Esophagus squamous epithelium (tissue), 5 donors: ENCODE measurements at places on chromosomes 5 and 9.

DNA sequence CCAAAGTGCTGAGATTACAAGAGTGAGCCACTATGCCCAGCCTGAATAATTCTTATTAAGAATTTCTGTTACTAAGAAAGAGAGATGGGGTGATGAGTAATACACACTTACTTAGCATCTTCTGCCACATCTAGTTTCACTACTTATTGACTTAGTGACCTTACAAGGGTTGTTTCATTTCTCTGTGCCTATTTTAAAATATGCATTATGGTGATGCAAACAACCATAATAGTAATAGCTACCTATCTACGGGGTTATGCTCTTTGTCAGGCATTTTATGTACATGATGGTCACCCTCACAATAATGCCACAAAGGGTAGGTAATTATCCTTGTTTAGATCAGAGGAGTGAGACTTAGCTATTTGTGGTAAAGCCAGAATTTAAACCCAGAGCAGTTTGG, 499.0 kb upstream of the SGCD start:
- DNase-seq = no peak

- no peak for DNase-seq
These were observed 10.9 kb upstream of the TMEM161B start for GRCh38 chr5:88279584-88279983.

DNA sequence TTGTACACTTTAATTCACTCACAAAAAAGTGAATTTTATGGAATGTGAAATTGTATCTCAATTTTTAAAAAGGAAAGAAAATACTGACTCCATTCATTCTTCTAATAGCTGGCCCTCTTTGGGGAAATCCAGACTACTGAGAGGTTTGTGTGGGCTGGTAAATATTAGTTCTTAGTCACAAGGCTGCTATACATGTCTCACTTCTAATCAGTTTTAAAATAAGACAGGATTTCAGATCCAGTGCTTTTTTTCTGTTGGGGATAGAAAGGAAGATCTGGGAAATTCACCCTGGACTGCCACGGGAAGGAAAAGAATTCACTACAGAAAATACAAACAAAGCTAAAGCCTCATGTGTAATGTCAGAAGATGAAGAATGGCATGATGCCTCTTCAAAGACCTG, 32.7 kb upstream of the ADAMTSL1 start:
- DNase-seq = no peak

- DNase-seq = no peak
These were observed 332.1 kb downstream of the PIK3R1 start for GRCh38 chr5:68547622-68548021.

DNA sequence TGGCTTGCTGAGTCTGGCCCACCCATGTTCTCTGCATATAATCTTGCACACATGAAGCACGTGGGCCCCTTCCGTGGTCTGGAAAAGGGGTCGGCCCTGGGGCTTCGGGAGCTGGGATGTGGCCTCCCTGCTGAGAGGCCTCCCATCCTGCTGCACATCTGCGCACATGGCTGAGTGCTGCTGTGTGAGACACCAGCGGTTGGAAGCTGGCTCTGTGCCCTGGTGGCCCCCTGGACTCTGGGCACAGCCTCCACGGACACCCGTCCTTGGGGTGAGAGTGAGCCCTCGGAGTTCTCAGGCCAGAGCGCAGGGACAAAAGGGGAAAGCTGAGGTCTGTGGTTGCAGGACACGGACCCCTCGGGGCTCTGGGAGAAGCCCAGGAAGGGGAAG, 115.8 kb downstream of the RXRA start:
- no peak for DNase-seq

GRCh38 chr5:67014957-67015400, 181.6 kb downstream of the CD180 start:
- DNase-seq = no peak

DNA sequence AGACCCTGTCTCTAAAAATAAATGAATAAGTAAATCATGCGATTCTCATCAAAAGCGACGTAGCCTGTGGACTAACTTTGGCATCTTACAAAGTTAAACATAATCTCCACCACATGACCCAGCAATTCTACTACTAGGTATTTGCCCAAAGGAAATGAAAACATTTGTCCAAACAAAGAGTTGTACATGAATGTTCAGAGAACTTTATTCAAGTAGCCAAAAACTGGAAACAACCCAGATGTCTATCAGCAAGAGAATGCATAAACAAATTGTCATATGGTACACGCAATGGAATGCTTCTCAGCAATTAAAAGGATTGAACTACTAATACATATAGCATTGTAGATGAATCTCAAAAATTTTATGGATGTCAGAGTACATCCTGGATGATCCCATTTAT, 82.6 kb downstream of the ADRB2 start:
- no peak for DNase-seq

DNA sequence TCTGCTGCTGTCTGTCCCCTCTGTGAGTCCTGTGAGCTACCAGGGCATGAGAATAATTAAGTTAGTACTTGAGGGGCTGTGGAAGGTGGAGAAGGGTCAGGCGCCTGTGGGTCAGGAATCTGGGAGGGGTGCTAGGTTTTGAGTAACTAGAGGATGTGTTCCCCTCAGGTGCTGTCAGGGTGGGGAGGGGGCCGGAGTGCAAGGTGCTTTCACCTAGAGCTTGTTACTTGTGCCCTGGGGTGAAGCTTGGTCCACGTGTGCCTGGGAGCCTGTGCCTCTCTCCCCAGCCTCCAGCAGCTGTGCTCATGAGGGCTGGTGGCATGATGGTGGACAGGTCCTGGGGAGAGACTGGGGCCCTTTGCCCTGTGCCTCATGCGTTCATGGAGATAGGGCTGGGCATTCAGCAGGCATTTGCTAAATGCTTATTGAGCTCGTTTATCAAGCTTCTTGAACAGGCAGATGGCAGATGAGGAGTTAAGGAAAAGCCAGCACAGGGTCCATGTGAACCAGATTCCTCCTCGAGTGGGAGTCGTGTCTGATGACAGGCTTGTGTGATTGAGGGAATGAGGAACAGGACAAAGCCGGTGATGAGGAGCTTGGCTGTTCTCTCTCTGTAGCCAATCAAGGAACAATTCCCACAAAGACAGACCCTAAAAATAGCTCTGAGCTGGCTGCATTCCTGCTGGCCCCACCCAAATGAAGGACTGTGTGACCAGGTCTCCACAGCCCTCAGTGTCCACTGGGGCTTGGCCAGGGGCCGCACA, 40.9 kb downstream of the CACNA1B start:
- no peak for DNase-seq

- DNase-seq = no peak
These were observed 1.9 kb upstream of the BRD3 start for GRCh38 chr9:134069480-134070399.

DNA sequence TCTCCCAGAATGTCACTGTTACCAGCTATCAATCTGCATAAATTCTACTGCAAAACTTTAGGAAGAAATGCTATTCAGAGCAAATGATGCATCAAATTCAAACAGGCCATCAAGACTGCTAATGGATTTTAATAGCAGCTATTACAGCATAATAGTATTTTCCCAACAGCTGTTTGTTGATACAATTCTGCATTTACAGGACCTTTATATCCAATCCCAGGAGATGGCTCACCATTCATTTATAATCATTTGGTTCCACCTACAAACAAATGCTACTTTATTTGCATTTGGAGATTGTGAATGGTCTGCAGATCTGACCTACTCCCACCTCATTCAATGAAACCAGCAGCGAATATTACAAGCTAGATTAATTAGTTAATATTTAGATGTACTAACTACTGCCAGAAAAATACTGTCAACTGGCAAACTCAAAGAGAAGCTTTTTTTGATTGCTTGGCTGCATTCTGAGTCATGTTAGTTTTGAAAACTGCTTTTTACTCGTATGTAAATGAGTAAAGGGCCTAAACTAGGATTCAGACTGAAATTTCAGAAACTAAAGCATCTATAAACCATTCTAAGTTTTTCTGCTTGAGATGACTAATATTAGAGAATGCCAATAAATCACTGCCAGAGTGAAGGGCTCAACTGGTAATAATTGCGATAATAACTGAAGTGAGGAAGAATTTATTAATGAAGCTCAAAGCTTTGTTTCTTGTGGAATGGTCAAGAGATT, 7.1 kb upstream of the PCA3 start:
- DNase-seq = no peak

DNA sequence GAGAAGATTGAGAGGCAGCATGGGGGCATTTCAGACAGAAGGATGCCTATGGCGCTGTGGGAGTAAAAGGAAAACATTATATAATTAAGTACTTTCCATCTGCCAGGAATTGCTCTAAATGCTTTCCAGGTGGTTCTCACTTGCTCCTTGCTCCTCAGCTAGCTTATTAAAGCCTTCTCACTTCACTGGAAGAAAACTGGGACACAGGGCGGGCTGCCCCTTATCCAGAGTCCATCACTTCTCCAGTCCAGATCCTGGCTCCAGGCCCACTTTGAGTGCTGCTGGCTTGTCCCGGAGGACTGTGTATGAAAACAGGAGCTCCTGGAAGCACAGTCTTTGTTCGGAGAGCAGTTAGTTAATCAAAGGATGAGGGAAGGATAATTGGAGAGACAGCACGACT, 409.9 kb upstream of the ADAMTS16 start:
- no peak for DNase-seq

GRCh38 chr5:138568061-138568824, 7.0 kb downstream of the HSPA9 start:
- DNase-seq = no peak

GRCh38 chr9:95413793-95414192, 96.3 kb upstream of the FANCC start:
- DNase-seq = no peak

GRCh38 chr9:136021171-136021871, 60.1 kb upstream of the UBAC1 start:
- DNase-seq = no peak

GRCh38 chr5:169808118-169808581, 171.1 kb downstream of the DOCK2 start:
- no peak for DNase-seq

GRCh38 chr5:102561894-102562760, 63.3 kb upstream of the SLCO6A1 start:
- no peak for DNase-seq
